ENCODE measurements at places on chromosomes 7 and 10. TPM values are rescaled to one million over a fixed set of nuclear protein-coding genes. Genes with fewer than 3 reads are reported as not detected.

Gene CPXM2
- not detected for total RNA-seq

GRCh38 chr10:14649739-14650138, 125.0 kb downstream of the FAM107B start:
- no peak for DNase-seq
- no peaks in the 10 kb centered on the region for H3K27me3 ChIP-seq
- peak overlapping the region; percentile 99 for H3K27ac ChIP-seq

GRCh38 chr10:110040767-110041478, 33.1 kb downstream of the ADD3 start:
- peaks cover 13% of the 10 kb centered on the region for H3K4me1 ChIP-seq
- no peak for DNase-seq
- H3K36me3 ChIP-seq: no peaks in the 10 kb centered on the region
- H3K27me3 ChIP-seq: no peaks in the 10 kb centered on the region
- no peak overlapping the region for H3K4me3 ChIP-seq

DNA sequence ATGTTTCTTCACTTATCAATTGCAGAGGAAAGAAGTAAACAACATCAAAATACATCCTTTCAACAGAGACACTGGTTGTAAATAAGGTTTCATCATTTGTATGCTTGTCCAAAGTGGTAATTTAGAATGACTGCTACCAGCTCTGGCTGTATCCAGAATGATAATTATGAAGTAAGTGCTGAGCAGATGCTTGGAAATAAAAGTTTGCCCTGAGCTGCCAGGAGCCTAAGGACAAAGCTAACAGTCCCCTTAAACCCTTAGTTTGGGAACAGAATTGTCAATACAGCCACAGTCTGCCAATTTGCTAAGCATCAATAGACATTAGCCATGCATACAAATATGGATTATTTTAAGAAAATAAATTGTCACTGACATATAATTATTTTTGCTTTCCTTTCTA, 147.0 kb upstream of the SLC13A1 start:
- no peak for DNase-seq
- H3K4me3 ChIP-seq: no peak overlapping the region
- no peaks in the 10 kb centered on the region for H3K36me3 ChIP-seq
- no peak overlapping the region for H3K27ac ChIP-seq
- H3K4me1 ChIP-seq: no peaks in the 10 kb centered on the region

GRCh38 chr10:110168601-110169481, 38.6 kb upstream of the MXI1 start:
- no peak for DNase-seq
- no peaks in the 10 kb centered on the region for H3K36me3 ChIP-seq
- H3K27me3 ChIP-seq: peaks cover 19% of the 10 kb centered on the region
- H3K27ac ChIP-seq: no peak overlapping the region

All from T-cell (primary cell).